CD4-positive, alpha-beta memory T cell (primary cell): ENCODE measurements at places on chromosomes 5 and 9. TPM values are rescaled to one million over a fixed set of nuclear protein-coding genes. Genes with fewer than 3 reads are reported as not detected.

- no peak for DNase-seq
These were observed 13.3 kb upstream of the C5orf63 start for GRCh38 chr5:127086589-127086988.

Gene FRMPD1
- not detected for polyA plus RNA-seq

Gene SEC61B
- 389 TPM for polyA plus RNA-seq

DNA sequence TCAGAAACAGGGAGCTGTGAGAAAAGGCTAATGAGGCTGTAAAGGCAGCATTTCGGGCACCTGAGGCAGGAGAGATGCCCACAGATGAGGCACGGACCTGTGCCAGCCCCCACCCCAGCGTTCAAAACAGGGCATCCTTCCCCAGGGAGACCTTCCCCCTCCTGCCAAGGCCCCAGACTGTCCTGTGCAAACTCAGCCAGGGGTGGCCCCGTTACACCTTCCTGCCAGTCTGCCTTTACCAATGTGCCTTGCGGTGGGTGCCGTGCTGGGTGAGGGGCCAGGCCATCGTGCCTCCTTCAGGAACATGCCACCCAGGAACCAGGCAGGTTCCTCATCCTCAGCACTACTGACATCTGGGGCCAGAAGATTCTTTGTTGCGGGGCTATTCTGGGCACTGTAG lies 53.9 kb downstream of the AK8 start:
- DNase-seq, result no peak

- no peak for DNase-seq
These were observed 166.0 kb downstream of the COL23A1 start for GRCh38 chr5:178423901-178424809.

GRCh38 chr5:67747096-67747495 lies 468.5 kb upstream of the PIK3R1 start:
- DNase-seq, result no peak

Gene BHMT2
- polyA plus RNA-seq, result not detected

Gene TMEM267
- polyA plus RNA-seq, result 25.7 TPM

Gene SPATA31C1
- polyA plus RNA-seq, result not detected

DNA sequence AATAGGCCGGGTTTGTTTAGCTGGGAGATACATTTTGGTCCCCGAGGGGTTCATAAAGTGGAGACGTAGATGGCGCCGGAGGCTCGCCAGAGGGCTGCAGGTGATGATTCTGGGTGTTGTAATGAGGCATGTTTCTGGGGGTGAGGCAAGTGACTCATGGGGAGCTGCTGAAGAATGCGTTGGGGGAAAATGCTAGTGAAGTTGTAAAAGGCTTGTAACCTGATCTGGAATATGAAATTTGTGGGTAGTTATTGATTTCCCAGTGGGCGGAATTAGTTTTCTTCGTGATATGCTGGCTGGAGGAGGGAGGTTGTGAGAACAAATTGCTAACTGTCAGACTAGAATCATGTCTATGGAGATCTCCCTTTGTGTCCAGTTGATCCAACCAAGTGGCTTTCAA lies 158.3 kb downstream of the DOCK2 start:
- DNase-seq, result no peak

Gene IGFBPL1
- polyA plus RNA-seq, result not detected

Gene ACTBL2
- not detected for polyA plus RNA-seq

GRCh38 chr5:173480896-173481295 lies 135.6 kb downstream of the BOD1 start:
- no peak for DNase-seq

- DNase-seq, result no peak
These were observed 78.5 kb upstream of the TBC1D2 start for GRCh38 chr9:98333703-98334582.

Gene LHX2
- not detected for polyA plus RNA-seq

GRCh38 chr5:134246771-134247427 lies 21.0 kb upstream of the PPP2CA start:
- no peak for DNase-seq

- DNase-seq, result no peak
These were observed 278.3 kb downstream of the NR2F1-AS1 start for GRCh38 chr5:93302711-93303110.

Gene CHSY3
- polyA plus RNA-seq, result not detected

Gene ADAMTSL1
- polyA plus RNA-seq, result not detected

DNA sequence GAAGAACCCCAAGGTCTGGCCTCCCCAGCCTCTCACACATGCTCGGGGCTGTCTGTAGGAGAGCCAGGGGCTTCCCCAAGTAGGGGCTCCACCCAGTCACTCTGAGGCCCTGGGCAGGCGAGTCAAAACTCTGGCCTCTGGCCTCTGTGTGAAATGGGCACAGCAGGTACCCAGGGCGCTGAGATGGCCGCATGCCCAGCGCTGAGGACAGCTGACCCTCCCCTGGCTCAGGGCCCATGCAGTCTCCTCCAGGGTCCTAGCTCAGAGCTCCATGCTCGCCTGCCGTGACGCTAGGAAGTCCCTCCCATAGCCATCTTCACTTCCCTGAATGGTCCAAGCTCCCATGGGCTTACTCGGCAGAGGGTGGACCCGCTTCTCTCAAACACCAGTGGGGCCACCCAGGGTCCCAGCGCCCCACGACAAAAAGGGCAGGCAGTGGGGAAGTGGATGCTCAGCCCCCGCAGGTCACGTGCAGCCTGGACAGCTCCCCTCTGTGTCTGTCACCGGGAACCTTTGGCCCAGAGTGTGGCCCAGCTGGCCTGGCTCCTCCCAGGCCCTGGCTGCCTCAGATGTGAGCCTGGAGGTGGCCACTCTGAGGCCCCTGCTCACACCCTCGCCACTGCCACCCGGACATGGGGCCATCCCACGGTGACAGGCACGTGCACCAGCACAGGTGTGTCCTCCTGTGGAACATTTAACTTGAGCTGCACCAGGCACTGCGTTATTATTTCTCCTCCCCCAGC lies 12.2 kb upstream of the VAV2 start:
- no peak for DNase-seq

Gene ZNG1F
- polyA plus RNA-seq, result 3.7 TPM

DNA sequence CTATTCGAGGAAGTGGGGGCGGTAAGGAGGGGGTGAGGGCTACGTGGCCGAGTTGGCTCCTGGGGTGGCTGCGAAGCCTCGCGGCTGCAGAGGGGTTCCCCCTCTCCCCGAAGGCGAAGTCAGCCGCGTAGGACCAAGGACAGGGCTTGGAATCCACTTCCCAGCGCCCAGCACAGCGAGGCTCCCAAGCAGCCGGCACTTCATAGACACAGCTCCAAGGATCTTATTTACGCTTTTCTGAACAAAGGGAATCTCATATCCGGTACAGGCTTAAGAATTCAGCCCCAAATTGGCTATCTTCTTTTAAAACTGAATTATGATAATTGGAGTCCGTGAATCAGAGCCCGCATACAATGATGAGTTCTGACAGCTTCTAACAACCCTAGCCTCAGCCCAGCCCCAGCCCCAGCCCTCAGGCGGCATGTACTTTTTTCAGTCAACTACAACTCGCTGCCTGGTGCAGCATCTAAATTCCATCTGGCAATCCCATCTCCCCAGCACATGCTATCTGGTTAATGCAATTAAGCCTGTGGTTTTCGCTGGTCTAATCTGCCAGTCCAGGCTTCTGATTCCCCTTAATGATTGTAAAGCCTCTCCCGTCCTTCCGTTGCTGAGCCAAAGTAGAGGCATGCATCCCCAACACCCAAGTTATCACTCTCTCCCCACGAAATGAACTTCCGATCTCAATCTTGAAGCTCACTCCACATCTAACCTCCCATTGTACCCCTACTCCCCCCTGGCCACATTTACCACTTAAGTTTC lies 1.0 kb downstream of the ELAVL2 start:
- DNase-seq, result no peak

DNA sequence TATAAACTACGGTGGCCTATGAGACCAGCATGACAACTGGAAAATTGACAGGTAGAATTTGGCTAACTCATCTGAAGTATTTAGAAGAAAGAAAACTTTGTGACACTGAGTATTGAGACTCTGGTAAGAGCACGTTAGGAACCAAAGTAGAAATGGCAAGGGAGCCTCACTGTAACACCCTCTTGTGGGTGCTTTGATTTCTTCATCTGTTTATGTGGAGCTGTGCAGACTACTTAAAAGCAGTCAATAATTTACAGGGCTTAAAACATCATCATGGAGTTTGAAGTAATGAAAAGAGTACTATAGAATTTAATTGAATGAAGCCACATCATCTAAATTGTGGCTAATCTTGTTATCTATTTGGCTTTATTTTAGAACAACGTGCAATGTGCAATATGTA lies 414.2 kb downstream of the CCDC171 start:
- no peak for DNase-seq

DNA sequence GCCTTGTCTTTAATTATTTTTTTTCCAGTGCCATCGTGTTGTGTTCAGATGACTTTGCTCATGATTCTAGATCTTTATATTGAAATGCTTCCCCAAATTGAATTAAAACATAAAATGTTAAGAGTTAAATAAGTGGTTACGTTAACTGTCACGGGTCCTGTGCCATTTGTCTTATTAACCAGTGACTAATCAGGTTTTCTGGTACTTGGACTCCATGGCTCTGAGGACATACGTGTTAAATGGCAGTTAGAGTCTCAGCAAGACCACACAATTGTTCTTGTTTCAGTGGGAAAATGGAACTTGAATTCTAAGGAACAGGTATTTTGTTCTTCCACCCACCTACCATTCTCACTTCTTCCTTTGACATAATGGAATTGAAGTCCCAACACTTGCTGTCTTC lies 32.8 kb downstream of the ENTREP1 start:
- no peak for DNase-seq

DNA sequence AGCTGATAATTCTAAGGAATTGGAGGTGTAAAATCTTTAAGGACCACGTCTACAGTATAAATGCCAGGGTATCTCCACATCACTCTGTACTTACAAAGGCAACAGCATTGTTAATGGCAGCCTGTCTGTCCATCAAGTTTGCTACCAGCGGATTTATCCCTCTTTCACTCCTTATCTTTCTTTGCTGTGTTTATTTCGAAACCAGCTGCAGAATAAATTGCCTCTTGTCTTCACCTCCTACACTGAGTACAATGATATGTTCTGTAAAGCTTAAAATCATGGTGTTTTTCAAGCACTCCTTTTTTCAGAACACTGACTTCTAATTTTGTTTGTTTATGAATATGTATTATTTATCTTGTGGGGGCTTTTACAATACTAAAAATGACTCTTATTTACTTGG lies 1088.1 kb downstream of the NR2F1-AS1 start:
- DNase-seq, result no peak

DNA sequence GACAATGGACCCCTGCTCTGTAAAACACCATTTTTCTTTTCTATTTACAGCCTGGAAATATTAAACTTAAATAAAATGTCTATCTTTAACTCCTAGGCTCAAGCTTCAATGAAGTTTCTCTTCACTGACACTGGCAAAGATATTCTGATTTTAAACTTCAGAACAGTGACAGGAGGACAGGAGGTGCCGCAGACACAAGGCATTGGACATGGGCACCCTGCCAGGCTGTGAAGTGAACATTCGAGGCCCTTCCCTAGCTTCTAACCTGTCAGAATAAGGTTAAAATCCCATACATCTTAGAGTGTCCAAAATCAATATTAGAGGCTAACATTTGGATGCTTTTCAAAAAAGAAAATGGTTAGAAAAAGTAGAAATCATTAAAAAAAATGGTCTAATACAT lies 9.2 kb downstream of the SEMA5A start:
- DNase-seq, result no peak

Gene MLANA
- polyA plus RNA-seq, result not detected
